Chondrocyte (in vitro differentiated cells): ENCODE measurements at places on chromosomes 6 and 20. TPM values are rescaled to one million over a fixed set of nuclear protein-coding genes. Genes with fewer than 3 reads are reported as not detected.

GRCh38 chr6:79410806-79411205 is 126.4 kb downstream of the LCA5 start:
- H3K27me3 ChIP-seq: no peaks in the 10 kb centered on the region
- no peak overlapping the region for H3K27ac ChIP-seq
- peaks cover 16% of the 10 kb centered on the region for H3K4me1 ChIP-seq
- no peaks in the 10 kb centered on the region for H3K36me3 ChIP-seq
- no peak overlapping the region for H3K4me3 ChIP-seq
- DNase-seq: no peak

DNA sequence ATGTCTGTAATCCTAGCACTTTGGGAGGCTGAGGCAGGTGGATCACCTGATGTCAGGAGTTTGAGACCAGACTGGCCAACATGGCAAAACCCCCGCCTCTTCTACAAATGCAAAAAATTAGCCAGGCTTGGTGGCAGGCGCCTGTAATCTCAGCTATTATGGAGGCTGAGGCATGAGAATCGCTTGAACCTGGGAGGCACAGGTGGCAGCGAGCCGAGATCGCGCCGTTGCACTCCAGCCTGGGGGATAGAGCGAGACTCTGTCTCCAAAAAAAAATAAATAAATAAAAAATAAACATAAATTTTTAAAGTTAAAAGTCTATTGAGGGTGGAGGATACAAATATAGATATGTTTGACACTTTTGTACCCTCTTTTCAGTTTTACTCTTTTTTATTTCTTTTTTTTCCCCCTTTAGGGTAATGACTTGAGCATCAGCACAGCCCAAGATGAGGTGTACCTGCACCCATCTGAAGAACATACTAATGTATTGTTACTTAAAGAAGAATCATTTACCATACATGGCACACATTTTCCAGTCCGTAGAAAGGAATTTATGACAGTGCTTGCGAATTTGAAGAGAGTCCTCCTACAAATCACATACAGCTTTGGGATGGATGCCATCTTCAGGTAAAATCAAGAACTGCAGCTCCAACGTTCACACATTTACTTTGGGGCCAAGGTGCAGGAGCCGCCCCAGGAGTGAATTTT is 368.9 kb downstream of the LAMA2 start:
- no peak overlapping the region for H3K27ac ChIP-seq
- DNase-seq: no peak
- H3K4me1 ChIP-seq: peaks cover 4% of the 10 kb centered on the region
- peaks cover 22% of the 10 kb centered on the region for H3K27me3 ChIP-seq

- no peaks in the 10 kb centered on the region for H3K4me1 ChIP-seq
- H3K27ac ChIP-seq: no peak overlapping the region
- no peak overlapping the region for H3K4me3 ChIP-seq
- H3K27me3 ChIP-seq: no peaks in the 10 kb centered on the region
- DNase-seq: no peak
Measured at GRCh38 chr20:43022081-43022480, 167.6 kb downstream of the PTPRT start.

DNA sequence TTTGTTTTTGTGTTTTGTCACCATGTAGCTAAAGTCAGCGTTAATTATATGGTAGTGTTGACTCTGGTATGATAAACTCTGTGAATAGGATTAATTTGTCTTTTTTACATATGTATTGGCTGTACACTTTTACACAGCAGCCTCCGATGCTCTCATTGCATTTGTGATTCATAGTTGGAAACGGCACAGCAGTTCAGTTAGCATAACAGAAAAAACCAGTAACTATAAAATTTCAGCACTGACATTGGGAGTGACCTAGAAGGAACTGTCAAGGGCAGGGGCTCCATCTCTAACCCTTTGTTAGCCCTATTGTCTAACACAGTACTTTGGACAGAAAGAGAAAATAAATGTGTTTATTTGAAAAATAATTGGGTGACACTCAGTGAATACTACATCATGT is 5.6 kb upstream of the BEND6 start:
- peaks cover 3% of the 10 kb centered on the region for H3K36me3 ChIP-seq
- H3K4me1 ChIP-seq: peaks cover 25% of the 10 kb centered on the region
- no peak overlapping the region for H3K27ac ChIP-seq
- no peak for DNase-seq
- H3K4me3 ChIP-seq: no peak overlapping the region

DNA sequence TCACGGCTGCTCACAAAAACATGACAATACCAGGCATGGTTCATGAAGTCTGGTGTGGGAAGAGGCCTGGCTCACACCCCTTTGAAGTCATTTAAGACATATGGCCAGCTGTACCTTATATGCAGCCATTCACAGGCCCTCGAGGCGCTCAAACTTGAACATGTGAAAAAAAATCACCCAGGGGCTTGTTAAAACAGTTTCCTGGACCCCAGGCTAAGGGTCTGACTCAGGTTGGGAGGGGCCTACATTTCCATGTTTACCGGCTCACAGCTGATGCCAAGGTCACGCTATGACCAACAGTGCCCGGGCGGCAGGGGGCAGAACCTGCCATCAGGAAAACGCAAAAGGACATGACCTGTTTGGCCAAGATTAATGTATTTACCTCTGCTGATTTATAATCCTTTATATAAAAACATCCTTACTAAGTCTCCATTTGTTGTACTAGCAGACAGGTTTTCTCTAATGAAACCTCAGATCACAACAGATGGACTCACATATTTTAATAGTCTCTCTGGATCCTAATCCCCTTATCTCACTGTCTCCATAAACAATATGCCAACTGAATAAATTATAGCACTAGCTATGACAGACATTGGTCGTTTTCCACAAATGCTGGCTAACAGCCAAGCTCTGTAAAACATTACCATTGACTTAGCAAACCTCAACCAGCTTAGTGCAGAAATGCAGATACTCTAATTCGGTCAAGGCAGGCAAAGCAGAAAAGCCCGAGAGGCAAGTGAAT is 19.9 kb downstream of the EZR start:
- peaks cover 53% of the 10 kb centered on the region for H3K4me1 ChIP-seq
- peak overlapping the region; percentile 89 for H3K27ac ChIP-seq
- DNase-seq: no peak
- no peak overlapping the region for H3K4me3 ChIP-seq
- no peaks in the 10 kb centered on the region for H3K27me3 ChIP-seq
- no peaks in the 10 kb centered on the region for H3K36me3 ChIP-seq

- no peak overlapping the region for H3K27ac ChIP-seq
- H3K27me3 ChIP-seq: no peaks in the 10 kb centered on the region
- peaks cover 27% of the 10 kb centered on the region for H3K4me1 ChIP-seq
- DNase-seq: no peak
- no peaks in the 10 kb centered on the region for H3K36me3 ChIP-seq
Measured at GRCh38 chr20:25193843-25194242, 1.7 kb upstream of the ENTPD6 start.

DNA sequence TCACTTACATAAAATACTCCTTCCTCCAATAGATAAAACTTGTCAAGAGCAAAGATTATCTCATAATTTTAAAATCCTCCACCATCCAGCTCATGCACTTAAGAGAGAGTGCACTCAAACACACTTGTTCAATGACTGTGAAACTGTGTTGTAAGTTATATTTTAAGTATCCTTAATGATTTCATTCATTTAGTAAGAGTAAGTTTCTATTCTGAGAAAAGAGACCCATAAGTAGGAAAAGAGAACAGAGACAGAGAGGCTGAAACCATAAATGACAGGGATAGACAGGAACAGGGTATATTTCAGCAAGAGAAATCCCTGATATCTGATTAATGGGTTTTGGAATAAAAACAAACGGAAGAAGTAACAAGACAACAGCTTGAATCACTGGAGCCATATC is 8.2 kb downstream of the SSR1 start:
- peaks cover 45% of the 10 kb centered on the region for H3K36me3 ChIP-seq
- DNase-seq: no peak
- no peak overlapping the region for H3K27ac ChIP-seq
- H3K4me3 ChIP-seq: no peak overlapping the region
- H3K4me1 ChIP-seq: peaks cover 34% of the 10 kb centered on the region
- H3K27me3 ChIP-seq: no peaks in the 10 kb centered on the region

- no peak for DNase-seq
- no peak overlapping the region for H3K4me3 ChIP-seq
- H3K27me3 ChIP-seq: no peaks in the 10 kb centered on the region
Measured at GRCh38 chr6:125196613-125197012, 43.0 kb downstream of the TPD52L1 start.

DNA sequence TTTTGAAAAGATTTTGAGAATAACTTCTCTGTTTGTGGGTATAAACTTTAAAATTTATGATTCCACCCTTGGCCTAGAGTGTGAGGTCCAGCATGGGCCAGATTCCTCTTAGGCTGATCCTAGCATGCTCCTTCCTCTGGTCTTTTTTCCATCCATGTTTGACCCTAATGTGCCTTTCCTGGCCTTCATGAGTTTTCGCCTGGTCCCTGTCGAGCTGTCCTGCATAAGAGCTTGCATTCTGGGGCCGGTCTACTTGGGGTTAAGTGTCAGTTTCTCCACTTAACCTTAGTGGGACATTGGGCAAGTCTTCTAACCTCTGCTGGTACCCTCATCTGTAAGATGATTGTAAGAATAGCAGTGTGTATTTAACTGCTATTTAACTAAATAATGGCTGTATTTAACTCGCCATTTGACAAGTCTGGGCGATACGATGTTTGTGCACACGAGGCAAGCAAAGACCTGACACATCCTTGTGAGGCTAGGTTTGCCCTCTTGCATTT is 40.7 kb upstream of the TAGAP start:
- H3K4me1 ChIP-seq: peaks cover 2% of the 10 kb centered on the region
- H3K27ac ChIP-seq: peak overlapping the region; percentile 43
- H3K27me3 ChIP-seq: no peaks in the 10 kb centered on the region
- H3K4me3 ChIP-seq: no peak overlapping the region
- DNase-seq: no peak

- peak overlapping the region; percentile 97 for H3K27ac ChIP-seq
- peaks cover 36% of the 10 kb centered on the region for H3K4me1 ChIP-seq
- H3K4me3 ChIP-seq: peak overlapping the region; percentile 98
- H3K27me3 ChIP-seq: no peaks in the 10 kb centered on the region
Measured at GRCh38 chr6:47478233-47479139, 897 bp downstream of the CD2AP start.

- H3K27ac ChIP-seq: no peak overlapping the region
- H3K27me3 ChIP-seq: no peaks in the 10 kb centered on the region
- H3K36me3 ChIP-seq: peaks cover 7% of the 10 kb centered on the region
Measured at GRCh38 chr6:144757730-144758129, 472.6 kb downstream of the UTRN start.

DNA sequence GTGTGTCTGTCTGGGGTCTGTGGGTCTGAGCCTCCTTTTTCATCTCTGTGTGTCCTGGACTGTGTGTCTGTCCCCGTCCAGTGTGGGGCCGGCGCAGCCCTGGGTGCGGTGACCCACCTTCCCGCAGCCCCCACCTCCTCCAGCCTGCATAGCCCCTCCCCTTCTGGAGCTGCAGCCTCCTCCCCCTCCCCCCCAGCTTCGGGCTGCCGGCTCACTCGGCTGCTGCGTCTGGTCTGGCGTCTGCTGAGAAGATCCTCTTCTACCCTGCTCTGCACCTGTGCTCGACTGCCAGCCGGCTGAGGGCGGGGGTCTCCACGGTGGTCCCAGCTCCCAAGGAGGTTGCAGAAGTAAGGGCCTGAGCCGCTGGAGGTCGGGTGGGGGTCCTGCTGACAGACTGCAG is 7.6 kb upstream of the LKAAEAR1 start:
- no peak overlapping the region for H3K4me3 ChIP-seq
- peaks cover 26% of the 10 kb centered on the region for H3K27me3 ChIP-seq
- no peak overlapping the region for H3K27ac ChIP-seq
- H3K36me3 ChIP-seq: peaks cover 3% of the 10 kb centered on the region
- no peak for DNase-seq
- no peaks in the 10 kb centered on the region for H3K4me1 ChIP-seq

GRCh38 chr6:37566950-37567349 is 67.3 kb upstream of the CCDC167 start:
- H3K36me3 ChIP-seq: no peaks in the 10 kb centered on the region
- no peak overlapping the region for H3K4me3 ChIP-seq
- no peak for DNase-seq
- no peak overlapping the region for H3K27ac ChIP-seq
- peaks cover 10% of the 10 kb centered on the region for H3K27me3 ChIP-seq
- H3K4me1 ChIP-seq: peaks cover 12% of the 10 kb centered on the region

DNA sequence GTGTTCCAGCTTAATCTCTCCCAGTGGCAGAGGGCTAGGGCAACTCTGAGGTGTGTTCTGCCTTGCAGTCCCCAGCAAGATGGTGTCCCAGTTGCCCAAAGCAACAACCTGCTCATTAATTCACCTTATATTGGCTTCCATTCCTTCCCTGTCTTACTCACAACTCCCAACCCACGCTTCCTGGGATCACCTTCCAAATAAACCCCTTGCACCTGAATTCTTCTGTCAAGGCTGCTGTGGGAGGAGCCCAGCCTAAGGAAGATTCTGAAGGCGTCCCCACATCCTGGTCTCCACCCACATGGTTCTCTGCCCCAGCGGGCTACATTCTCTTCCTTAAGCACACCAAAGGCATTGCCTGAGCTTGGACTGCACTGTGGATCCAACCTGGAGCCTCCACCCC is 116.6 kb upstream of the MAFB start:
- H3K36me3 ChIP-seq: no peaks in the 10 kb centered on the region
- H3K27me3 ChIP-seq: peaks cover 54% of the 10 kb centered on the region
- no peak overlapping the region for H3K27ac ChIP-seq
- H3K4me3 ChIP-seq: no peak overlapping the region
- no peak for DNase-seq

GRCh38 chr6:167442796-167443680 is 118.2 kb downstream of the TTLL2 start:
- no peak overlapping the region for H3K4me3 ChIP-seq
- peaks cover 3% of the 10 kb centered on the region for H3K4me1 ChIP-seq
- peaks cover 27% of the 10 kb centered on the region for H3K27me3 ChIP-seq
- no peaks in the 10 kb centered on the region for H3K36me3 ChIP-seq
- DNase-seq: no peak
- H3K27ac ChIP-seq: no peak overlapping the region

GRCh38 chr6:108671175-108671574 is 110.5 kb downstream of the FOXO3 start:
- DNase-seq: no peak
- H3K4me1 ChIP-seq: peaks cover 59% of the 10 kb centered on the region
- no peaks in the 10 kb centered on the region for H3K27me3 ChIP-seq

GRCh38 chr20:48336597-48336996 is 491.2 kb downstream of the PREX1 start:
- no peaks in the 10 kb centered on the region for H3K36me3 ChIP-seq
- peaks cover 20% of the 10 kb centered on the region for H3K4me1 ChIP-seq
- no peak for DNase-seq
- no peak overlapping the region for H3K4me3 ChIP-seq
- no peak overlapping the region for H3K27ac ChIP-seq

Gene SPEF1
- total RNA-seq: 0.12 to 0.60 TPM in 2 of 3 replicates, not detected in the other

Gene TMC2
- total RNA-seq: not detected in 3 replicates

Gene HEY2
- total RNA-seq: 17.6 to 43.0 TPM (median 41.2 TPM) in 3 replicates

Gene ZNF334
- total RNA-seq: 4.7 to 6.6 TPM (median 4.8 TPM) in 3 replicates

Gene ZBTB2
- 9.4 to 11.8 TPM (median 10.1 TPM) in 3 replicates for total RNA-seq

Gene CEP85L
- total RNA-seq: 9.6 to 11.1 TPM (median 10.4 TPM) in 3 replicates

Gene THEMIS
- total RNA-seq: not detected in 3 replicates

Gene TRAPPC3L
- 0.19 TPM in 1 of 3 replicates, not detected in the others for total RNA-seq

Gene CNKSR3
- 11.5 to 14.2 TPM (median 12.8 TPM) in 3 replicates for total RNA-seq

Gene CST7
- total RNA-seq: not detected in 3 replicates

Gene XKR7
- 0.02 TPM in 1 of 3 replicates, not detected in the others for total RNA-seq

Gene MAFB
- 3.0 to 5.4 TPM (median 4.2 TPM) in 3 replicates for total RNA-seq
